ENCODE measurements at places on chromosomes 13 and 19.

DNA sequence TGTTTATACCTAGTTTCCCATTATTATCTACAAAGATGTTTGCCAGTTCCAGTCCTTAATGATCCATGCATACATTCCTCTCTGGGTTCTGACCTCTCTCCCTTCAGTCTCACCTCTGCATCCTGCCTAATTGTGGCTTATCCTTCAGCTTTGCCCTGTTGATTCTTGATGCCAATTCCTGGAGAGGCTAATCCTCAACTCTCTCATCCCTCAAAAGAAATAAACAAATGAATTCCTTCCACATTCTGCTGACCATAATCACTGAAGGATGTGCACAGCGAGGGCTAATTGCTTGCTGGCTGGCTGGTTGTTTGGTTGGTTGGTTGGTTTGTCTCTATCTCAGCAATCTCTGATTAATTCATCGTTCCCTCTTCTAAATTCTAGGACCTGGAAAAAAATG is 113.8 kb downstream of the IRS2 start:
- peaks cover 6% of the 10 kb centered on the region for H3K27me3 ChIP-seq
- H3K36me3 ChIP-seq, result no peaks in the 10 kb centered on the region
- H3K4me3 ChIP-seq, result no peak overlapping the region
- H3K4me1 ChIP-seq, result peaks cover under 1% of the 10 kb centered on the region

DNA sequence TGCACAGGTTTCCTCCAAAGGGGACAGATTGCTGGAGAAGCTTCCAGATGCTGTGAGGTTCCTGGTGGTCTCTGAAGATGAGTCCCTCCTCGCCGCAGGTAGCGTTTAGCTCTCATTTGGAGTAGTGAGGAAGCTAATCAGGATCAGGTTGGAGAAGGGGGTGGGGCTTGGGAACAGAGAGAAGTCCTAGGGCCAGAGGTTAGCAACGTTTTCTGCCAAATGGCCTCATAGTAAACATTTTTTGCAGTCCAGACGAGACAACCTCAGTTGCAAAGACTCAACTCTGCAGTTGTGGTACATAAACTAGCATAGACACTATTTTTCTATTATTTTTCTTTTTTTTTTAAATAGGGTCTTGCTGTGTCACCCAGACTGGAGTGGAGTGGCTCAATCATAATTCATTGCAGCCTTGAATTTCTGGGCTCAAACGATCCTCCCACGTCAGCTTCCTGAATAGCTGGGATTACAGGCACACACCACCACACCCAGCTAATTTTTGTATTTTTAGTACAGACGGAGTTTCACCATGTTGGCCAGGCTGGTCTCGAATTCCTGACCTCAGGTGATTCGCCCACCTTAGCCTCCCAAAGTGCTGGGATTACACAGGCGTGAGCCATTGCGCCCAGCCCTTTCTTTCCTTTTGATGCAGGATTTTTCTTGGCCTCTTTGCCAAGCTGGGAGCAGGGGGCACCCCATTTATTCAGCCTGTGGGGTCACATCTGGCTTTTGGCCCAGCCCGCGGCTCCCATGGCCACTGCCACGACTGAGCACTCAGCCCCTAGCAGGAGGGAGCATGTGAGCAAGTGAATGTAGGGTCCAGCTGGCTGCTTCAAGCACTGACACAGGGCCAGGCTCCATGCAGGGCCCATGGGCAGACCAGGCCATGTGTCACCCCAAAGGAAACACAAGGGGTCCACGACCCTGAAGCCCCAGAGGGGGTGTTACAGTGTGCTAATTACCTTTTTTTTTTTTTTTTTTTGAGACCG is 34.4 kb upstream of the SIN3B start:
- no peaks in the 10 kb centered on the region for H3K27me3 ChIP-seq
- no peaks in the 10 kb centered on the region for H3K4me1 ChIP-seq
- peaks cover 8% of the 10 kb centered on the region for H3K36me3 ChIP-seq
- H3K27ac ChIP-seq, result no peak overlapping the region
- no peak for DNase-seq

DNA sequence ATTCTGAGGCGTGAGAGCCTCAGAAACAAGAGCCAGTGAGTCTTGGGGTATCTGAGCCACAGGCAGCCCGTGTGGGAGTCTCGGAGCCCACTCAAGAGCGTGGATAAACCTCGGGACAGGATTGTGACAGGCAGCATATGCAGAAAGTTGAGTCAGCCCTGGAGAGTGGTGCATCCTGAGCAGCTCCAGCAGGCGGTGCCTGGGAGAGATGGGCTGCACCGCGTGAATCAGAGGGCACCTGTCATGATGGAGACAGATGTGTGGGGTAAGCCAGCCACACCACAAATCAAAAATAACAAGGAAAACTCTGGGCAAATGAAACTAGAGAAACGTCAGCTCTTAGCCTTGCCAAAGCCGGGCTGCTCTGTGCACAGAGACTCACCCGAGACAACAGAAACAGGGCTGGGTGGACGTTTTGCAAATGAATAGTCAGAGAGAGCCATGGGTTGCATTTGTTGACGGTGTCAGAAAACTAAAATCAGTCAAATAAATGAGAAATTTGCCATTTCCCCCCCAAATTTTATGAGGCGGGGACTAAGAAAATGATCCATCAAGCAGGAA is 30.0 kb upstream of the POP4 start:
- no peak overlapping the region for H3K27ac ChIP-seq
- H3K36me3 ChIP-seq, result peaks cover 3% of the 10 kb centered on the region
- peaks cover 9% of the 10 kb centered on the region for H3K4me1 ChIP-seq
- peaks cover 36% of the 10 kb centered on the region for H3K27me3 ChIP-seq

DNA sequence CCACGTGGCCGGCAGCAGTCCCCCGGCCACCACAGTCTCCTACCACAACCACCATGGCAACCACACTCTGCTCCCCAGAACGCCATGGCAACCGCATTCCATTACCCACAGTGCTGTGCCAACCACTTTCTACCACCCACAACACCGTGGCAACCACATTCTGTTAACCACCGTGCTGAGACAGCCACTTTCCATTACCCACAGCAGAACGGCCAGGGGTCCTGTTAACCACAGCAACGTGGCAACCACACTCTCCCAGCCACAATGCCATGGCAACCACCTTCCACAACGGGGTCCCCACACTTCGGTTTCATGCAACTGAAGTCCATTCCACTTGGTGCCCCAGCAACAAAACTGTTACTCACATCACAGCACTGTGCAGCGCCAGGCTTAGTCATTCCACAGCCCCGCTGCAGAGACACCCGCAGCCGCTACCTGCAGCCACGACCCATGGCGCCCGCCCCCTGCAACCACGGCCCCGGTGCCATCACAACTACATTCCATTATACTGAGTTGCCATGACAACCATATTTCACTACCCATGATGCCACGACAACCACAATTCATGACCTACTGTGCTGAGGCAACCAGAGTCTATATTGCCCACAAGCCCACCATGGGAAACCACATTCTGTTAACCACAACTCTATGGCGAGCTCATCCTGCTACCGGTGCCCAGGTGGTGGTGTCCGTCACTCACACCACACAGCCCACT is 10.0 kb downstream of the DPF1 start:
- peaks cover 56% of the 10 kb centered on the region for H3K27me3 ChIP-seq
- DNase-seq, result peak; percentile 38
- peak overlapping the region; percentile 41 for H3K27ac ChIP-seq
- peaks cover 6% of the 10 kb centered on the region for H3K36me3 ChIP-seq
- H3K4me1 ChIP-seq, result peaks cover 32% of the 10 kb centered on the region
- peak overlapping the region; percentile 62 for H3K4me3 ChIP-seq

GRCh38 chr13:30745906-30746686 is 10.8 kb downstream of the ALOX5AP start:
- peak overlapping the region; percentile 5 for H3K27ac ChIP-seq
- no peak overlapping the region for H3K4me3 ChIP-seq
- no peaks in the 10 kb centered on the region for H3K27me3 ChIP-seq
- DNase-seq, result no peak
- peaks cover 35% of the 10 kb centered on the region for H3K36me3 ChIP-seq

GRCh38 chr19:40236026-40236355 is 9.5 kb upstream of the CCNP start:
- no peak for DNase-seq
- H3K27me3 ChIP-seq, result no peaks in the 10 kb centered on the region
- no peak overlapping the region for H3K4me3 ChIP-seq
- H3K27ac ChIP-seq, result no peak overlapping the region
- H3K36me3 ChIP-seq, result peaks cover 27% of the 10 kb centered on the region

DNA sequence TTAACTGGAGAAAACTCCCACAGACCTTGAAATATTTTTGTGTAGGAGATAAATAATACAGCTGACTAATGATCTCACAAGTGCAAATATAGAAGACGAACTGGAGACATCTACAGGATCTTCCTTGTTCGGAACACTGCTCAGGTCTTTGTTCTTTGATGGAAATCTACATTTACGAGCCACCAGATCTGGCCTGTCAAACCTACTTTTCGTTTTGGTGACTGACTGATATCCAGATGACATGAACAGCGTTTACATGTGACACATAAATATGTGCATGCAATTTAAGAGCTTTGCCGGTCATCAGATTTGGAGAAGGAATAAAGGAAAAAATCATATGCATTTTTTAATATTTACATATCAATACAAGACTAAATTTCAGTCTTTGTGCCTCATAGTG is 24.5 kb upstream of the TPP2 start:
- no peaks in the 10 kb centered on the region for H3K4me1 ChIP-seq
- H3K27ac ChIP-seq, result no peak overlapping the region
- no peaks in the 10 kb centered on the region for H3K36me3 ChIP-seq

- H3K27me3 ChIP-seq, result no peaks in the 10 kb centered on the region
- H3K36me3 ChIP-seq, result no peaks in the 10 kb centered on the region
- no peak for DNase-seq
- no peak overlapping the region for H3K27ac ChIP-seq
Measured at GRCh38 chr13:76019421-76020044, 383.4 kb downstream of the LMO7 start.

DNA sequence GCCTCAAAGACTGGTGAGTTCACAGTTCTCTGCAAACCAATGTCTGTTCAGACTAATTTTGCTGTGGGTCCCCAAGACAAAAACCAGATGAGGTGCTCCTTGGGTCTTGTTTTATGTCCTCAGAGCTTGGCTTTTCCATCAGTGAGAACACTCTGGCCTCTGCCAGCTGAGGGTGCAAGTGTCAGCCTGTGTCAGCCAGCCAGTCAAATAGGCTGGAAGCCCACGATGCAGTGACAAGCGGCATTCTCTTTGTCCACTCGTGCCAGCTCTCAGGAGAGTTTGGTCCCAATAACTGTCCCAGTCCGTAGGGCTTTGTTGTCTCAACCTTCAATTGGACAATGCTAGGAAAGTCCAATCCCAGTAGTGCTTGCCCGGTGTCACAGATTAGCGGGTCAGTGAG is 9.4 kb upstream of the AKT2 start:
- no peak for DNase-seq
- no peaks in the 10 kb centered on the region for H3K36me3 ChIP-seq
- H3K4me3 ChIP-seq, result no peak overlapping the region
- H3K4me1 ChIP-seq, result no peaks in the 10 kb centered on the region

DNA sequence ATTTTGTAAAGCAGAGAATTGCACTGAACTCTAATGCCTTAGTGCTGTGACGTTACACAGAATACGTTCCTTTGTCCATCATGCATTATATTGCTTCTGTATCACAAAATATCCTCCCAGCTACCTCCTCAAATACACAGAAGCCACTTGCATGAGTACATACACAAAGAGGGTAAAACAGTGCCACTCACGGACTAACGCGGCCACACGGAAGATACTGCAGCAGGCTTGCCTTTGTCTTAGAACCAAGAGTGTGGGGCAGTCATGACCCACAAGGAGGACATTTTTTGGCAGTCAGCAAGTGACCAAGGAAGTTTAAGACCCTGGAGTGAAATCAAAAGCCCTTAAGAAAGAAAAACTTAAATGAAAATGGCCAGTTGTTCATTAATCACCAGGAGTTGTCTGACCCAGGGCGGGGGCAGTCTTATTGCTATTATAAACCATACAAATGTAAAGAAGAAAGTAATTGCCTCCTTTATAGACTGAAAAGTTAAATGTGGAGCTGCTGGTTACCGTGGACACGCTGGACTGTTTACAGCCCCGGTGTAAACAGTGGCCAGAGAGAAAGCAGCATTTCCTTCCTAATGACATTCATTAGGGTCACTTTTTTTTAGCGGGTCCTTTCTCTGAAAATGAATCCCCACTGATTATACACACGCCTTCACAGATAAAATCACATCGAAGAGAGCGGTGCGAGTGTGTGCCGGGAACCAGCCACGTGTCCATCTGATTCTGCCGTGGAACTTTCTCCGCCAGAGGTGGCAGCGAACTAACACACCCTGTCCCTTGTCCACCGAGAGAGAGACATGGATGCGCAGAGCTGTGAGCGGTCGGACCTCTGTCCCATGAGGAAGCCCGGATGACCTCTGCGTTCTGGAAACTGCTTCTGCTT is 66.8 kb downstream of the SOX1 start:
- no peaks in the 10 kb centered on the region for H3K36me3 ChIP-seq
- DNase-seq, result no peak
- no peaks in the 10 kb centered on the region for H3K4me1 ChIP-seq
- H3K27ac ChIP-seq, result no peak overlapping the region

GRCh38 chr19:38515896-38516295 is 82.4 kb downstream of the RYR1 start:
- H3K27ac ChIP-seq, result no peak overlapping the region
- H3K4me1 ChIP-seq, result peaks cover 5% of the 10 kb centered on the region
- no peaks in the 10 kb centered on the region for H3K36me3 ChIP-seq
- no peak overlapping the region for H3K4me3 ChIP-seq
- peaks cover 4% of the 10 kb centered on the region for H3K27me3 ChIP-seq
- DNase-seq, result no peak

DNA sequence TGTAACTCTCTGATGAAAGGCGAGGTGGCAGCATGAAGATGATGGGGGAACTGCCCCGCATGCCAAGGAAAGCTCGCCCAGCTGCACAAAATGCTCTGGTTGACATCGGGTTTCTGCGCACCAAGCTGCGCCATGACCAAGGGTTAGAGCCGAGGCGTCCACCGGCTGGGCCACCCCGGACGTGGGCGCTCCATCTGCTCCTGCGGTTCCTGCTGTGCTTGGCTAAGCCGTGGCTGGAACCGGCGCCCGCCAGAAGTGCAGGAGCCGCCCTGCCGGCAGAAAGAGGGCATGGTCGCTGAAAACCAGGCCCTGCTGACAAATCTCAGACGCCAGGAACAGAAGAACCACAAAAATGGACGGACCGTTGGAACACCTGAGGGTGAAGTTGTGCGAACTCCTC is 57.9 kb downstream of the ZNF100 start:
- no peak overlapping the region for H3K4me3 ChIP-seq
- H3K27ac ChIP-seq, result no peak overlapping the region
- no peaks in the 10 kb centered on the region for H3K4me1 ChIP-seq
- no peaks in the 10 kb centered on the region for H3K36me3 ChIP-seq
- DNase-seq, result no peak

DNA sequence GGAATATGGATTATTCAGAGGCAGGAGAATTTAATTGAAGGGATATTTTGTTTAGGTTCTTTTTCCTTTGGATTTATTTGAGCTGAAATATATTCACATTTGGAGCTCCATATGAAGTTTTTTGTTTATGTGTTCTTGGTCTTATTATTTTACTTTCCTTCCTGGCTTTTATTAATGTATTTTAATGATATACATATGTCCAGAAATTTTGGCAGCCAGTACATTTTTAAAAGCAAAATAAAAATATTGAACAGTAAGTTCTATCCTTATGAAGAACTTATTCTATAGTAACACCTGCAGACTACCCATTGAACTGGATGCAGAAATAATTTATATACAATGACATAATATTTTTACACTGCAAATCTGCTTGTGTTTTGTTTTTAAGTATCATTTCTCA is 323.6 kb downstream of the GPC6 start:
- no peak for DNase-seq
- H3K27ac ChIP-seq, result no peak overlapping the region
- no peaks in the 10 kb centered on the region for H3K4me1 ChIP-seq
- no peaks in the 10 kb centered on the region for H3K27me3 ChIP-seq
- H3K36me3 ChIP-seq, result no peaks in the 10 kb centered on the region
- no peak overlapping the region for H3K4me3 ChIP-seq
